ENCODE measurements at places on chromosomes 6 and 20. TPM values are rescaled to one million over a fixed set of nuclear protein-coding genes. Genes with fewer than 3 reads are reported as not detected.

GRCh38 chr6:156970595-156971112 is 193.5 kb downstream of the ARID1B start:
- peak overlapping the region; percentile 11 for H3K4me3 ChIP-seq
- no peak for DNase-seq
- H3K36me3 ChIP-seq, result no peaks in the 10 kb centered on the region
- no peaks in the 10 kb centered on the region for H3K27me3 ChIP-seq
- H3K4me1 ChIP-seq, result peaks cover 76% of the 10 kb centered on the region

Gene CRISP2
- total RNA-seq, result not detected

- no peak overlapping the region for H3K4me3 ChIP-seq
- H3K27ac ChIP-seq, result no peak overlapping the region
- no peaks in the 10 kb centered on the region for H3K36me3 ChIP-seq
- DNase-seq, result no peak
- H3K27me3 ChIP-seq, result no peaks in the 10 kb centered on the region
Measured at GRCh38 chr20:32894711-32895355, 36.1 kb downstream of the EFCAB8 start.

- H3K4me3 ChIP-seq, result no peak overlapping the region
- no peaks in the 10 kb centered on the region for H3K36me3 ChIP-seq
Measured at GRCh38 chr6:112149236-112149635, 61.8 kb downstream of the FAM229B start.

GRCh38 chr20:53322651-53323050 is 271.0 kb downstream of the ZNF217 start:
- H3K4me1 ChIP-seq, result no peaks in the 10 kb centered on the region
- DNase-seq, result no peak

Gene RFX6
- total RNA-seq, result not detected

- peaks cover 27% of the 10 kb centered on the region for H3K4me1 ChIP-seq
- H3K4me3 ChIP-seq, result no peak overlapping the region
- H3K27me3 ChIP-seq, result no peaks in the 10 kb centered on the region
- H3K27ac ChIP-seq, result no peak overlapping the region
Measured at GRCh38 chr6:118843685-118844390, 50.1 kb upstream of the ASF1A start.

Gene IMPG1
- not detected for total RNA-seq

DNA sequence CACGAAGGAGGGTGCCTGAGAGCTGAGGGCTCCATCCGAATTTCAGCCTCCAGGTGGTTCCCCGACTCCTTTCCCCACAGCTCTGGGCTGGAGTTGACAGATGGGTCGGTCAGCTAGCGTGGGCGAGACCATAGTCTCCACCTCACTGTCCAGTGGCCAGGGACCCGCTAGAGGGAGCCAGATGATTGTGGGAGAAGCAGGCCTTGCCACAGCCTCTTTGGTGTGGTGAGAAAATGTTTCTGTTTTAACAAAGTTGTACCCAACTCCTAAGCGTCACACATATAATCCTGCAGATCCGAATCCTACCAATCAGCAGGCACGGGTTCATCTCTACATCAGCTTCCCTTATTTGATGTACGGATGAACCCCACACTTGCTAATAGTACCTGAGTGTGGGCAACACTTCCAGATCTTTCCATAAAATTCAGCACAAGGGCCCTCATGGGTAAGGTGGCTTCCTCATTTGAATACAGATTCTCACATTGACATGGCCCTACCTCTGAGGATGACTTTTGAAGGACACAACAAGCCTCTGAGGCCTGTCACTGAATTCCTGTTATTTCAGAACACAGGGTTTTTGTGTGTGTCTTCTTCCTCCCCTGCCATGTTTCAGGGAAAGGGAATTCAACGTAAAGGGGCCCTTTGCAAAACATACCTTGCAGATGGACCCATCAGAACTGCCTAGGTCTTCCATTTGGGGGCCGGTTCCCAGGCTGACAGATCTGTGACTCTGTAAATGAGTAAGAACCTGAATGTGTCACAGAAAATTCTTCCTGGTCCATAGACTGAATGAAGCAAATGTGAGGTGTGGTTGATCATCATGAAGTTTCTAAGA is 103.2 kb upstream of the DUSP22 start:
- H3K27ac ChIP-seq, result peak overlapping the region; percentile 85
- no peaks in the 10 kb centered on the region for H3K27me3 ChIP-seq
- peaks cover 86% of the 10 kb centered on the region for H3K4me1 ChIP-seq
- peak overlapping the region; percentile 28 for H3K4me3 ChIP-seq

DNA sequence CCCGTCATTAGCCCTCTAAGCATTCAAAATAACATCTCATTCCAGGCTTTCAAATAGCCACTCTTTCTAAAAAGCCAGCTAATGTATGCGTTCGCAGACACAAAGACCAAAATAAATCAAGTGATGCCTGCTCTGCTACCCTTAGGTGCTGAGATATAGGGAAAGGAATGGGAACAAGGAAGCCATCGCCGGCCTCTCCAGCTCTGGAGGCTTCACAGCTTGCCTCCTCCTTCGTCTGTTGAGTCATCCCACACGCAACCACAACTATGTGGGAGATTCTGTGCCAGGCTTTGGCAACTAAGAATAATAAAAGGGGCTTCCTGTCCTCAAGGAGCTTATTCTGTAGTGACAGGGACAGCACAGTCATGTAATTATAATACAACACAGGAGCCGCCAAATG is 27.3 kb upstream of the SLC22A23 start:
- peaks cover 35% of the 10 kb centered on the region for H3K27me3 ChIP-seq
- H3K27ac ChIP-seq, result no peak overlapping the region
- no peaks in the 10 kb centered on the region for H3K4me1 ChIP-seq
- H3K36me3 ChIP-seq, result no peaks in the 10 kb centered on the region
- DNase-seq, result no peak

GRCh38 chr6:62980093-62980492 is 231.2 kb upstream of the FKBP1C start:
- no peaks in the 10 kb centered on the region for H3K4me1 ChIP-seq
- no peaks in the 10 kb centered on the region for H3K27me3 ChIP-seq
- no peaks in the 10 kb centered on the region for H3K36me3 ChIP-seq
- H3K27ac ChIP-seq, result no peak overlapping the region

Gene TMEM217
- 0.54 TPM for total RNA-seq

- H3K27ac ChIP-seq, result no peak overlapping the region
- H3K4me1 ChIP-seq, result peaks cover 2% of the 10 kb centered on the region
- H3K27me3 ChIP-seq, result peaks cover 28% of the 10 kb centered on the region
- no peaks in the 10 kb centered on the region for H3K36me3 ChIP-seq
- H3K4me3 ChIP-seq, result no peak overlapping the region
Measured at GRCh38 chr6:13024616-13025015, 303.7 kb downstream of the TBC1D7 start.

Gene SMIM28
- not detected for total RNA-seq

GRCh38 chr6:145602726-145603326 is 132.5 kb downstream of the EPM2A start:
- no peaks in the 10 kb centered on the region for H3K27me3 ChIP-seq
- no peaks in the 10 kb centered on the region for H3K4me1 ChIP-seq
- H3K4me3 ChIP-seq, result no peak overlapping the region
- DNase-seq, result no peak
- no peak overlapping the region for H3K27ac ChIP-seq
- H3K36me3 ChIP-seq, result no peaks in the 10 kb centered on the region

GRCh38 chr6:135937106-135937505 is 85.6 kb downstream of the PDE7B start:
- no peaks in the 10 kb centered on the region for H3K36me3 ChIP-seq
- H3K27me3 ChIP-seq, result no peaks in the 10 kb centered on the region
- no peak overlapping the region for H3K4me3 ChIP-seq
- no peak for DNase-seq
- no peaks in the 10 kb centered on the region for H3K4me1 ChIP-seq

GRCh38 chr20:25195962-25196785 is 662 bp downstream of the ENTPD6 start:
- no peaks in the 10 kb centered on the region for H3K27me3 ChIP-seq
- peaks cover 20% of the 10 kb centered on the region for H3K4me1 ChIP-seq
- H3K36me3 ChIP-seq, result no peaks in the 10 kb centered on the region
- no peak for DNase-seq

Gene VNN1
- not detected for total RNA-seq

Gene CCM2L
- 0.20 TPM for total RNA-seq
